ENCODE measurements at places on chromosomes 7 and 10.

DNA sequence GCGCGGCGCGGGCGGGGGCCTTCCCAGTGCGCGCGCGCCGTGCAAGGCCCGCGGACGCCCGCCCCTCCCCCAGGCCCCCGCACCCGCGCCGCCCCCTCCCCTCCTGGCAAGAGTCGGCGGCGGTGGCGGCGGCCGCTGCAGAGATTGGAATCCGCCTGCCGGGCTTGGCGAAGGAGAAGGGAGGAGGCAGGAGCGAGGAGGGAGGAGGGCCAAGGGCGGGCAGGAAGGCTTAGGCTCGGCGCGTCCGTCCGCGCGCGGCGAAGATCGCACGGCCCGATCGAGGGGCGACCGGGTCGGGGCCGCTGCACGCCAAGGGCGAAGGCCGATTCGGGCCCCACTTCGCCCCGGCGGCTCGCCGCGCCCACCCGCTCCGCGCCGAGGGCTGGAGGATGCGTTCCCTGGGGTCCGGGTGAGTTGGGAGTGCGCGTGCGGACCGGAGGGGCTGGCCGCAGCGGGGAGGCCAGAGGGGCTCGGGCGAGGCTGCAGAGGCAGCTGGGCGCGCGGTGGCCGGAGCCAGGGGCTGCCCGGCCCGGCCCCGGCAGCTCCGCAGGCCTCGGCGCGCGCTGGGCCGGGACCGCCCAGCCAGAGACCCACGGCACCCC, at the start of gene BMPR1A:
Gene BMPR1A, plus strand, starts transcription at position 109 of the 602 bp plus-strand sequence. CDS start 119,400 bp downstream, outside the sequence.
- DNase-seq = no peak

- DNase-seq = no peak
Measured at GRCh38 chr7:124700655-124701054, 64.9 kb downstream of the GPR37 start.

DNA sequence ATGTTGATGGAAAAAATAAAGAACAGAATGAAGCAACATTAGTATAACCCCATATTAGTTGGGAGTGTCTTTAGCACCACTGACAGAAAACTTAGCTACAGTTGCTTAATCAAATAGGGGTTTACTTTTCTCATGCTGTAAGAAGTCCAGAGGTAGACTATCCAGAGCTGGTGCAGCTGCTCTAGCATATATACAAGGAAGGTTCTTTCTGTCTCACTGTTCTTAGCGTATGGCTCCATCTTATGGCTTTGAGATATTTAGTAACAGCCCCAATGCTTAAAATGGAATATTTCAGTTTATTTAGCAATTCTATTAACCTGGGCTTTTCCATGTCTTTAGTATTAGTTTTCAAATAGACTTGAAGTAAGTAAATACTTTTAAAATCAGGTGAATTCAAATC, 15.2 kb upstream of the WNT2 start:
- no peak for DNase-seq

DNA sequence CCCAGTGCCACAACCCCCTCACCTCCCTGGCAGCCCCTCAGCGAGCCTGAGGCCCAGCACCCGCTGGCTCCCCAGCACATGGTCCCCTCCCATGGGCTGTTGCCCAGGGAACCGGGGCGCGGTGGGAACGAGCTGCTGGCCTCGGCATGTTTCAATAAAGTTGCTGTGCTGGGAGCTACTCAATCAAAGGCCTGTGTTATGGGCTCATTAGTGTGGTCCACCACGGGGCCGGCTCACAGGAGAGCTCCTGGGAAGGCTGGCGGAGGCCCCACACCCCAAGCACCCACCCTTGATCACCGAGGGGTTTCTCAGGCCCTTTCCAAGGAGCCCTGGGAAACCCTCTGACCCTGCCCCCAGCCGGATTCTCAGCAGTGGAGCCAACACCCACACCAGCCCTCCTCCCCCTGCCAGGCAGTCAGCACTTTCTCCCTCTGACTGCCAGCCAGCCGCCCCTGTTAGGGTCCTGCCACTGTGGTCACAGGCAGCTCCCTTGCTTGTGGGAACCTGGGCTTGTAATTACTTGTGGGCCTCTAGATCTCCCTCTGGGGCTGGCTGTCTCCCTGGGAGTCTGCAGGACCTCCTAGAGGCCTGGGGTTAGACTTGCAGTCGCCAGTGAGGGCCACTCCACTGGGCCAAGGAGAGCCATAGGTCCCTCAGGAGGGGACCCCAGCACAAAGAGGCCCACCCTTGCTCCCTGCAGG, 24.8 kb upstream of the TRIM8 start:
- DNase-seq = no peak

- no peak for DNase-seq
Measured at GRCh38 chr7:26038201-26038990, 113.6 kb upstream of the NFE2L3 start.

DNA sequence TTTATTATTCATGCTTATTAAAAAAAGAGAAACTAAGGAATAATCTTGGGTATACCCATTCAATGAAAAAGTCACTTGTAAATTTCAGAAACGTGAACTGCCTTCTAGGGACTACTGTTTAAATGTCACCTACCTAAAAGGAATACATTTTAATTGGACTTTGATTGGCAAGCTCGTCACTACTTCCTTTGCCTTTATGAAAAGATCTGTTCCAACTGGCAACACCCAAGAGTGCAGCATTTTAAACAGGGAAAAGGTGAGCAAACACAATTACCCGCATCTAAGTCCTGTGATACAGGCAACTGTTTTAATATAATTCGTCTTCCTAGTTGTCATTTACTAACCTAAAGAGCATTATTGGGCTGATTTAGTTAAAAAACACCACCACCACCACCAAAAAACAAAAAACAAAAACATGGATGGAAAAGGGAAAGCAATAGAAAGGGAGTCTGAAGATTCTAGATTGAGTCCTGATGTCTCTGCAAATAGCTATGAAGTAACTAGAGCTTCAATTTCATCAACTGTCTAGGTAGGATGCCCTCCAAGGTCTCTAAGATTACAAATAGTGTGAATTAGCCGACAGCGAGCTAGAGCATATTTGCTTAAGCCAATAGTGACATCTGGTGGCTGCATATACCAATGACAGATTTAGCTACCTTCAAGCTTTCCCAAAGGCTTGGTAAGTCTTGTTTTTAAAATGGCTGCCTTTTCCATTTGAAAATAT, 33.8 kb upstream of the ICA1 start:
- no peak for DNase-seq

GRCh38 chr7:129464194-129464593, 30.0 kb downstream of the STRIP2 start:
- no peak for DNase-seq

DNA sequence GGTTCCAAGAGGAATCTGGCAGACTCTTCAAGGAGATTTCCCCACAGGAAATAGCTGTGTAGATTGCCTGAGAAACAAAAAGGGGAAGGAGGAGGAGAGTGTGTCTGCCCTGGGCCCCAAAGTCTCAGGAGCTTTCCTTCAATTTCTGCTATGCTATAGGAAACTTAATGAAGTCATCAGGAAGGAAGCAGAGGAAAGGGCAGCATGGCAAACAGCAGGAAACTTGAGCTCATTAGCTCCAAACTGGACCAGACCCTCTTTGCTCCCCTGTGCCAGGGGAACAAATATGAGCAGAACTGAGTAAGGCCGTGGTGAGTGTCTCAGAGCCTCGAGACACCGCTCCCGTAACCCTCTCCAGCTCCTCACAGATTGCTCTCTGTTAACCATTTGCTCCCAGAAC, 4.8 kb upstream of the KCNIP2 start:
- DNase-seq = no peak

GRCh38 chr10:116960066-116960776, 44.8 kb downstream of the SHTN1 start:
- DNase-seq = no peak

GRCh38 chr7:154837087-154837486, 165.8 kb downstream of the PAXIP1 start:
- no peak for DNase-seq

DNA sequence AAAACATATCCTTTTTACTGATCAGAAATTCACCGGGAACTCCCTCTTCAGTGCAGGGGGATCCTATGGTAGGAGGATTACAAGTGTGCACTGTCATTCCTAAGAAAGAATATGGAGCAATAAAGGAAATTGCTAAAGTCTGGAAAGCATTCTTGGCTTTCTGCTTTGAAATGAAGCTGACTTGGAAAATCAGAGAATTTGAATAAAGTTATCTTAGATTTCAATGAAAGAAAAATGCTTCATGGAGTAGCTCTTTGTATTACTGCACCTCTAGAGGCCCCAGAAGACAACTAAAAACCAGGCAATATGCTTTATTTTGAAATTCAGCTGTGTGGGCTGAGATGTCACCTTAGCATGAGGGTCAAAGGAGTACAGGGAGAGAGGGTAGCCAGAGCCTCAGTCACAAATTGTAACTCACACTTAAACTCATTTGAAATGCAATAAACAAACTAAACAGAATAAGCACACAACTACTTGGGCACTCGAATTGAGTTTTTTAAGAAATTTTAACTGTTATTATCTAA, 102.5 kb downstream of the IMMP2L start:
- no peak for DNase-seq

DNA sequence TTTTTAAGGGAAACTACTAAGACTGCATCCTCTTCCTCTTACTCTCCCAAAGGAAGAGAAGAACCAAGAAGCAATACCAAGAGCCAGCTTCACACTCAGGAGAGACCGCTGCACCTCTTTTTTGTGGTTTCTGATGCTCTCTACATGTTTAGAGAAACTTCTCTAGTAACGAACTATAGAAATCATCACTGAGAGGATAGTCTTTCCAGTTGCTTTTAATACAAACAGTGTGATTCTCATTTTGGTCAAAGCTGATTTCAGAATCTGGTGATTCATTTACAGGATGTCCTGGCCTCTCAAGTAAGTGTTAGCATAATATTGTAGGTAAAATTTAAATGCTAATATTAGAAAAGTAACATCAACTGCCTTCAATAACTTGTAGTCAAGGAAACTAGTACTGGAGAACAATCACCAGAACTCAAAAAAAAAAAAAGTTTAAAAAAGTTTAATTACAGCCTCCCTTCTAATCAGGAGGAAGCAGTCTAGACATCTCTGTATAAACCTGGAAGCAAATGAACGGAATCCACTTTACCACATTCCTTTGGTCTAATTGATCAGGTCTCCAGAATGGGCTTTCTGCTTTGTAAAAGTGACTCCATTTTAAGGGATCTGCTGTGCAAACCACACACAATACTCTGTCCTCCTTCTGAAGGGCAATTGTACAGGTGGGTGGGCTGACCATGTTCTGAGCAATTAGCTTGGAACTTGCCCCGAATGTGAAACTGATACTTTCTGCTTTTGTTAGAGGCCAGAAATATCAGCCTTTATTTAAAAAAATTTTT, 3.0 kb downstream of the LAMB1 start:
- DNase-seq = no peak

- DNase-seq = no peak
Measured at GRCh38 chr10:72952642-72953158, 1.9 kb downstream of the PLA2G12B start.

- no peak for DNase-seq
Measured at GRCh38 chr7:109950821-109951564, 1139.9 kb upstream of the LRRN3 start.

DNA sequence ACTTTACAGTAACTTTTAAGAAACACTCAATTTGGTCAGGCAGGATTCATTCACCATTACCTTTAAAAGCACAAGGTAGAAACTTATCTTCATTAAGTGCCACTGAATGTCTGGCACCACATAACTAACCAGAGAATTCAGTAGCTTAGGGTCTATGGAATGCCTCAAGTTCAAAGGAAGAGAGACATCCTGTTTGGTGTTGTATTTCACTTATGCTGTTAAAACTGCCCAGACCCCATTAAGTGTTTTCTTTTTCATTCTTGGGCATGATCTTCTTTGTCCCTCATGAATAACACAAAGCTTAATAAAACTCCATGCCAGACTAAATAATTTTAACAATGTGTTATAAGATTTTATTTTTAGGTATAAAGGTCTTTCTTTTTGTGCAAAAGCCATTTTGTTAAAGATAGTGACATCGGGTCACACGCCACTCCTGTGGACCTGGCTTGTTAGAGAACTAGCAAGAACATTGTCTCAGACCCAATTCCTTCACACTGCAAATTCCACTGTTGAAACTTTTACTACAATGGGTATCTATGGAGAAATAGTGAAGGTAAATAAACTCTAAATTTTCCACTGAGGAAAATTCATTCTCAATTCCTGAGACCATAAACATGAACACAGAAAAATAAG, 221.0 kb downstream of the TWIST1 start:
- no peak for DNase-seq

DNA sequence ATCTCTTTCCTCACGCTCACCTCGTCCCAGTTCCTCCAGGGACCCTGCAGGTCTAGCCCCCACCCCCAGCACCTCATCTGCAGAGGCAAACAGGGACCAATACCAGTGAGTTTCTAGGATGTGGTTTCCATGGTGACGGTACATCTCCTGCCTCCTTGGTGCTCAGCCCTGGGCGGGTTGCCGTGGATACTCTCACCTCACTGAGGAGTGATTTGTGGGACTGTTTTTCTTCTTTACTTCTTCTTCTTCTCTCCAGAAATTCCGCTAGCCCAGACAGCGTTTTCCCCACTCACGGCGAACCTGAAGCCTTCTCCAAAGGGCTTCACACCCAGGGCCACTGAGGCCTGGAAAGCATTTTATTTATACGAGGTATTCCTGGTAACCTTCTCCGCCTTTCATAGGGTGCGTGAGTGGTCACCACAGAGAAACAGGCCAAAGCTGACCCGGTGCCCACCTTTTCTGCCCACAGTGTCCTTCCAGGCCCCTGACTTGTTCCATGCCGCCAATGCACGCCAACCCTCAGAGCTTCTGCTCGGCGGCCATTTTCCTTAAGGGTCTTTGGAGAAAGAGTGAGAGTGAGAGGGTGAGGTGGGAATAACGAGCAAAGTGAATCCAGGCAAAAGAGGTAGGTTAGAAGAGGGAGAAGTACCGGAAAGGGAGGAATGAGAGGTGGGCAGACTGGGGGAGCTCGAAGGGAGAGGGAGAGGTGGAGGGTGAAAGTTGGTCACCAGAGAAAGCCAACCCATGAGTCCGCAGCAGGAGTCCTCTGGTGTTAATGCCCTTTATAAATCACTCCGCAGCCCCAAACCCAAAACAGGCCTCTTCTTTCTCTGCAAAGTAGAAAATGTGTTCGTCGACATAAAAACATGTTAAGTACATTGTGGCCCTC, 15.5 kb downstream of the FAM241B start:
- no peak for DNase-seq

DNA sequence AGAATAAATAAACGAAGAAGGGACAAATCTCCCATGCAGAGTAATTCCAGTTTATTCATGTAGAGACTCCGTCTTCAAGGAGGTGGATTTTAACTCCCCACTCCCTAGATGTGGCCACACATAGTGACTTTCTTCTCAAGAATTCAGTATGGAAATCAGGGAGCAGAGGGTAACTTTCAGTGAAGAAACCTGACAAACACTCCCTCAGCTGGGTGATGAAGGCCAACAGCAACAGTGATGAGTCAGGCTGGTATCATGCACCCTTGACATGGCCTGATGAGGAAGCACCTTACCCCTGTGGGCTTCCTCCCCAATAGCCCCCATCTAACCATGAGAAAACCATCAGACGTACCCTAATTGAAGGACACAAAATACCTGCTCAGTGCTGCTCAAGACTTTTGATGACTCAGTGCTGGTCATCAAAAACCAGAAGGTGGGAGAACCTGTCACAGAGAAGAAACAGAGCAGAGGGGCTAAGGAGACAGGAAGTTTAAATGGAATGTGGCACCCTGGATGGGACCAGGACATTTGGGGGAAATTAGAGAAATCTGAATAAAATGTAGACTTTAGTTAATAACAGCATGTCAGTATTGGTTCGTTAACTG, 50.6 kb downstream of the ADAMTS14 start:
- DNase-seq = no peak

All from activated T-cell treated with anti-CD3 and anti-CD28 coated beads for 1 hour (primary cell).